ENCODE measurements at places on chromosomes 13 and 19.
A peak's percentile ranks its signal among the peaks of the same experiment; 100 is the strongest.

DNA sequence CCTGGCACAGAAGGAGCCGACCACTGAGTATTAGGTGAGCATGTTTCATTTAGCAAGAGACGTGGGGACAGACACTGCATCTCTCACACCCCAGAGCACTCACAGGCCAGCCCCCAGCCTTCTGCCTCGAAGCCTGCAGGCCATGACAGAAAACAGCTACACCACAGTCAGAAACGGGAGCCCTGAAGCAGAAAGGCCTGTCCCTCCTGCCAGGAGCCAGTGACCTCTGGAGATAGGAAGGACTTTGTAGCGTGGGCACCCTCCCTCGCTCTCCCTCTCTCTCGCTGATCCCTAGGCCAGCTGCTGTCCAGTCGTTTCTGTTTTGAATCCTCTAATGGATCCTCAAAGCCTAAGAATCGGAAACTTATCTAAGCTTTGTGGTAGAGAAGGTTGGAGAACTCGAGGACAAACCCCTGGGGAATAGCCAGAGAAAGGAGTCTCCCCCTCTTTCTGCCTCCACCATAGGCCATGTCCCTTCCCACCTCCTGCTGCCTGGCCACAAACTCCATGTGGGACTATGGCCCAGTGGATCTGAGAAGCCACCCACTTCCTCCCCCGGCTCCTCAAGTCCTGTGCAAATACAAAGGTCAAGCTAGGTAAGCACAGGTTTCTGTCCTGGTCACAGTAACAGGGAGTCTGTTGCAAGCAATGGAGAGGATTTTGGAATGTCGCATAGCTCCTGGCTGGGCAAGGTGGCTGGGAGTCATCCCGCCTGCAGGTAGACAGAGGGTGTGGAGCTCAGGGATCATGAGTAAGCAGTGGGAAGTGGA, 95.1 kb downstream of the NUFIP1 start:
- DNase-seq: no peak

- no peak for DNase-seq
These were observed 21.9 kb downstream of the ZSWIM4 start for GRCh38 chr19:13817018-13817614.

GRCh38 chr13:95269756-95270155, 31.5 kb downstream of the ABCC4 start:
- no peak for DNase-seq

- no peak for DNase-seq
These were observed 4.7 kb downstream of the IL17D start for GRCh38 chr13:20708216-20708615.

DNA sequence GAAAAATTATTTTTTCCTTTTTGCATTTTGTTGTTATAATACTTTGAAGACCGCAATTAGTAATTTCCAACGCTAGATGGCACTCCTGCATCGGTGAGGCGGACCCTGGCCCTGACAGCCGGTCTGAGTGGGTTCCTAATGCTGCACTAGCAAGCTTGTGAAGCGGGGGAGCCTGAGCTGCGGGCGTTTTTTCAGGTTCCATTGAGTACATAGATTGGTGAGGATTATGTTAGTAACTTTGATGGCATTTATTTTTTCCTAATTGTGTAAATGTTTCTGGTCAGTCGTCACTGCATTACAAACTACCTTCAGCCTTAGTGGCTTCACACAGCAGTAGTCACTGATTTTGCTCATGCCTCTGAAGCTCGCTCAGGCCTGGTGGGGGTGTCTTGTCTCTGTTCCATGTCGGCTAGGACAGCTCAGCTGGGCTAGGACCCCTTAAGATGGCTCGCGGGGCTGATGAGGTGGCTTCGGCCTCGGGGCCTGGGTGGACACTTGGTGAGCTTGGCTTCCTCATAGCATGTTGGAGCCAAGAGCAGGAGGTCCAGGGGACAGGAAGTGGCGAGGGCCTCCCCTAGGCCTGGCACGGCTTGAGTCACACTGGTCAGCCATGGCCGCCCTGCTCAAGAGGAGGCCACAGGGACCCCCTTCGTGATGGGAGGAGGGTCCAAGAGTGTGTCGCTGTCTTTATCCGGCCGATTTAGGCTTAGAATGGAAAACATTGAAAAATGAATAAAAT, 25.0 kb downstream of the ERCC5 start:
- DNase-seq: peak; percentile 31

GRCh38 chr13:100269837-100270236, 180.9 kb downstream of the PCCA start:
- DNase-seq: no peak

DNA sequence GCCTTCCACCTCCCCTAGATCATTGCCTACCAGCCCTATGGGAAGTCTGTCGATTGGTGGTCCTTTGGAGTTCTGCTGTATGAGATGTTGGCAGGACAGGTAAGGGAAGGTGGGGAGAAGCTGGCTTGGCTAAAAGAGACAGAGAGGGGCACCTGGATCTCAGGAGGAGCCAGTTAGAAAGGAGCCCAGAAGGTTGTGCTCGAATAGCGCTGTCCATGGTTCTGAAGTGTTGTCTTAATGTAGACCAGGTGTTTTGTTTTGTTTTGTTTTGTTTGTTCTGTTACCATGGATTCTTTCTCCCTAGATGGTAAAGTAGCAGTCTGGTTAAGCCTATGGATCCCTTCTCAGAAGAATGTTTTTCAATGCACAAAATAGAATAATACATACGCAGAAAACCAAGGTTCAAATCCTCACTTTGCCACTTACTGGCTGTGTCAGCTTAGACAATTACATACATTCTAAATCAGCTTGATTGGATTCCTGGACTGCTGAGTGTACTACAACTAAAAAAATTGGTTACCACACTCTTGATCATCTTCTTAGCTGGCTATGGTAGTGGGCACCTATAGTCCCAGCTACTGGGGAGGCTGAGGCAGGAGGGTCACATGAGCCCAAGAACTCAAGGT, 5.9 kb upstream of the CACNG7 start:
- DNase-seq: no peak

All from activated T-cell treated with anti-CD3 and anti-CD28 coated beads for 1 hour (primary cell).